ENCODE measurements at places on chromosomes 2 and 18. TPM values are rescaled to one million over a fixed set of nuclear protein-coding genes. Genes with fewer than 3 reads are reported as not detected.

- DNase-seq = no peak
Observed at GRCh38 chr2:220348206-220348605, 720.8 kb downstream of the SLC4A3 start.

DNA sequence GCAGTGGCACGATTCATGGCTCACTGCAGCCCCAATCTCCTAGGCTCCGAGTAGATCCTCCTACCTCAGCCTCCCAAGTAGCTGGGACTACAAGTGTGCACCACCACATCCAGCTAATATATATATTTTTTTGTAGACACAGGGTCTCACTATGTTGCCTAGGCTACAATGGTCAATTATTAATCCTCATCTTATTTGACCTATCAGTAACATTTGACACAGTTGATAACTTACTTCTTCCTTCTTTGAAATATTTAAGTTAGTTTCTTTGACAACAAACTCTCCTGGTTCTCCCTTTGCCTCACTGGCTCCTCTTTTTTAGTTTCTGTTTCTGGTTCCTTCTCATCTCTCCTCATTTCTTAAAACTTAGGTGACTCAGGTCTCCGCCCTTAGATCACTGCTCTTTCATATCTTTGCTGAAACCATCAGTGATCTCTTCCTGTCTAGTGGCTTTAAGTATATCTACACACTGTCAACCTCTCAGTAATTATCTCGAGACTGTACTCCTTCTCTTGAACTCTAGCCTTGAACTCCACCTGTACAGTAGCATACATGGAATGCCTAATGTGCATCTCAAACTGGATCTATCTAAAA is 11.5 kb downstream of the PGAP1 start:
- DNase-seq = no peak

- DNase-seq = peak; percentile 15
Observed at GRCh38 chr2:148599109-148599991, 45.2 kb upstream of the EPC2 start.

GRCh38 chr18:31508781-31509180 is 10.8 kb downstream of the DSG2 start:
- no peak for DNase-seq

DNA sequence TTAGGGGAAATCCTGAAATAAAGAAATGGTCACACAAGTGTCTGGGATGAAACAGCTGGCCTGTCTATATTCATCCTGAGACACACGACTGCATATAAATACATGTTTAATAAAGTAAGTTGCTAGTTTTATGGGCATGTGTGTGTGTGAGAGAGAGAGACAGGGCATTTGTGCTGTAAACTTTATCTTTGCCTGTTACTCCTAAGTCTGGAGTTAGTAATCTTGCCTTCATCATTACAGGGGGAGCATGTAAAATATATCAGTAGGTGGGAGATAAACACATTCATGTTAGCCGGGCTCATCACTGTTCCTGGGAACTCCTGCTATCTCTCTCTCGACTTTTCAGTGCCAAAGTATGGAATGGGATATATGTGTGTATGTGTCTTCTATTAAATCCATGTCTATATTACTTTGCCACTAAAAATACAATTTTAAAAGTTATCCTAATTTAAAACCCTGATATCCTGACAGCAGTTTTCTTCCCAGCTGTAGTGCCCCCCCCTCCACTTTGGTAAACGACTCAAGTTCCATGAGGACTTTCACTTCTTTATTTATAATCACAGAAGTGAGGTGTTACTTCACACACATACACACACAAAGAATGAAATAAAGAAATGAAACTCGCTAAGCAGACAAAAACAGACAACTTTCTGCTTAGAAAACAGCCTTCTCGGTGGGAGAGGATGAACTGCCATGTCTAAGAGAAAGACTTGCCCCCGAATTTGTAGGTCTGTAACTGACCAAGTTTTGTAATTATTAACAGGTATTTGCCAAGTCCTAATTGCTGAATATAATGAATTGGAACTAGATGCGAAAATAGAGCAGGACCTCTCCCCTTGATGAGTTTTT is 947 bp downstream of the ZEB2 start:
- no peak for DNase-seq

DNA sequence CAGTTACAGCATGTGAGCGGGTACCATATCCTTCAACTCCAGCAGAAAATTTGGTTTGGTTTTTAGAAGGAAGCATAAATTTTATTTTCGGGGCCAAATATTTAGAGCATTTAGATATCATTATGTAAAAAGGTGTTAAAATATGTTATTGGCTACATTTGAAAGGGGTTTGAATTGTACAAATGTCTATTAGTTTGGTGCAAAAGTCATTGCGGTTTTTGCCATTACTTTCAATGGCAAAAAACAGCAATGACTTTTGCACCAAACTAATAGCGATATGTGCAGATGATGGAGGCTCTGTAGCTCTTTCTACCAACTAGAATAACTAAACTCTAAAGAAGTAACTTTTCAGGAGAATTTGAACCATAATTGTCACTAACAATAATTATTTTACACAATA is 1666.2 kb upstream of the SLC39A10 start:
- no peak for DNase-seq

GRCh38 chr2:96729748-96730147 is 10.1 kb downstream of the LMAN2L start:
- DNase-seq = no peak

- peak; percentile 35 for DNase-seq
Observed at GRCh38 chr2:215949991-215950404, 63.4 kb downstream of the MREG start.

DNA sequence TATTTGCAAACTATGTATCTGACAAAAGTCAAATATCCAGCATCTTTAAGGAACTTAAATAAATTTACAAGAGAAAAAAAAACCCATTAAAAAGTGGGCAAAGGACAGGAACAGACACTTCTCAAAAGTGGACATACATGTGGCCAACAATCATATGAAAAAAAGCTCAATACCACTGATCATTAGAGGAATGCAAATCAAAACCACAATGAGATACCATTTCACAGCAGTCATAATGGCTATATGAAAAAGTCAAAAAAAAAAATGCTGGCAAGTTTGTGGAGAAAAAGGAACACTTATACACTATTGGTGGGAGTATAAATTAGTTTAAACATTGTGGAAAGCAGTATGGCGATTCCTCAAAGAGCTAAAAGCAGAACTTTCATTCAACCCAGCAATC is 130.3 kb upstream of the LHCGR start:
- no peak for DNase-seq

GRCh38 chr18:44039216-44039615 is 641.5 kb upstream of the SETBP1 start:
- DNase-seq = no peak

DNA sequence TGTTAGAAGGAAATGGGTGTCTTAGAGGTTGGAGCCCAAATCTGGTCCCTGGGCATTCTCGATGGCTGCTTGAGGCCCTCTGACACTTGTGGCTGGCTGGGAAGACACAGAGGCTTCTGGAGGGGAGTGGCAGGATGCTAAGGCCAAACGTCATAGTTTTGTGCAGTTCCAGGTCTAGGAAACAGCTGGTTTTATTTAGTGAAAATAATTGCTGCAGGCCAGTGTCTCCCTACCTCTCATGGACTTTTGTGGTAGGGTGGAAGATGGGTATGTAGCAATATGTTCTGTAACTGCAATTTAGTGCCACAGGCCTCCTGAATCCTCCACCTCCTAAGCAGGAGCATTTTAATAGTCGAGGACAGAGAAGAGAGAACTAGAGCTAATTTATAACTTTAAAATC is 32.2 kb upstream of the SPRED2 start:
- no peak for DNase-seq

- no peak for DNase-seq
Observed at GRCh38 chr2:34736482-34736881, 1137.4 kb upstream of the FAM98A start.

DNA sequence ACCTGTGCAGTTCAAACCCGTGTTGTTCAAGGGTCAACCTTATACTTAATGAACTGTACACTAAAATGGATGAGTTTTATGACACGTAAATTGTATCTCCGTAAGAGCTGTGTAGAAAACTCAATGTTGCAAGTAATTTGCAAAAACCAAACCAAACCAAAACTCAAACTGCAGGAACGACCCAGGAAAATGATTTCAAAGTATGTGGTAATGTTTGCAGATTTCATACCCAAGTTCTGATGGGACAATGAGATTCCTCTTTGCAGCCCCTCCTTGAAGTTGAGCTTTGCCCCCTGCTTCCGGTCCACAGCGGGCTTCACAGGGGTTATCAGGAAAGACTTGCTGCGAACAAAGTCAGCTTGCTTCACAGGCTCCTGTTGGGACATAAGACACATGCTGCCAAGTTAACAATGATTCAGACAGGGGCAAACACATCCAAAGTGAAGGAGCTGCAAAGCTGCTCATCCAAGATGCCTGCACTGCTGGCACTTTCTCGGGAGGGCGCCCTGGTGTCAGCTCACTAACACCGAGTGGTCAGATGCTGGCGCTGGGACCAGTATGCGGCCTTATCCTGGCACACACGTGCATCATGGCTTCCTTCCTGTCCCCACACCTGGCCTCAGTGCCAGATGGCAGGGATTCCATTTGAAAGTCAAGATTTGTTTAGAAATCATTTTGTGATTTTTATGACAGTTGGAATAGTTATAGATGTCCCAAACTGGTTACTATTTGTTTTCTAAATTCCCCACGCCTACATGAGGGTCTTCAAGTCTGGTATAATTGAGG is 65.2 kb upstream of the MGAT4A start:
- peak; percentile 59 for DNase-seq

DNA sequence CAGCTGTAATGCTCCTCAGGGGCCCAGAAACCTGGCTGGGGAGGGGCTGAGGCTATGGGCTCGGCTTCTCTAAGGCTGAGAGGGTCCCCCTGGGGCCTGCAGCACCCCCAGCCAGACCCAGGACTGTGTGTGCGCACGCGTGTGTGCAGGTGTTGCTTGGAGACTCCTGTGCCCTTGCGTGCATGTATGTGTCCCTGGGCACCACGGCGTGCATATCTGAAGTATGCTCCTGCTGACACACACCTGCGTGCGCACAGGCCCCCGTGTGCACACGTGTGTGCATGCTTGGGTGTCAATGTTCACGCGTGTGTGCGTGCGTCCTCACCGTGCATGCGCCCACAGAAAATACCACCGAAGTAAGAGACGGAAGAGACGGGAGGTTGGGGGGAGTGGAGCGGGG is 14.9 kb upstream of the ECEL1 start:
- DNase-seq = no peak

DNA sequence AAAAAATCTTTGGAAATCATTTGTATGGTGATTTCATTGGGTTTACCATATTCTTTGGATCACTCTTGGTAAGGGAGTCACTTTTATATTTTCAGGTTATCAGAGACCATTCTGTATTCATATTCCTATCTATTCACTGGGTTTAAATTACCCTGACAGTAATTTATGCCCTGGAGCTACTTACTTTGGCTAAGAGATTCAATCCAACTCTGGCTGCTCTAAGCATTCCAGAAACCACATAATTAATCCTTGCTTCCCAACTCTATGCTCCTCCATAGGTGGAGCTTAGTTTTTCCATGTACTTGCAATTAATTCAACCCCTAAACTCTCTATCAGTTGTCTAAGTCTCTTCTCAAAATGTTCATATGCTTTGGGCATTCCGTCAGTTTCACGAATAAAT is 336.3 kb downstream of the AGPS start:
- DNase-seq = no peak

- DNase-seq = no peak
Observed at GRCh38 chr2:28447943-28448792, 47.7 kb upstream of the PLB1 start.

DNA sequence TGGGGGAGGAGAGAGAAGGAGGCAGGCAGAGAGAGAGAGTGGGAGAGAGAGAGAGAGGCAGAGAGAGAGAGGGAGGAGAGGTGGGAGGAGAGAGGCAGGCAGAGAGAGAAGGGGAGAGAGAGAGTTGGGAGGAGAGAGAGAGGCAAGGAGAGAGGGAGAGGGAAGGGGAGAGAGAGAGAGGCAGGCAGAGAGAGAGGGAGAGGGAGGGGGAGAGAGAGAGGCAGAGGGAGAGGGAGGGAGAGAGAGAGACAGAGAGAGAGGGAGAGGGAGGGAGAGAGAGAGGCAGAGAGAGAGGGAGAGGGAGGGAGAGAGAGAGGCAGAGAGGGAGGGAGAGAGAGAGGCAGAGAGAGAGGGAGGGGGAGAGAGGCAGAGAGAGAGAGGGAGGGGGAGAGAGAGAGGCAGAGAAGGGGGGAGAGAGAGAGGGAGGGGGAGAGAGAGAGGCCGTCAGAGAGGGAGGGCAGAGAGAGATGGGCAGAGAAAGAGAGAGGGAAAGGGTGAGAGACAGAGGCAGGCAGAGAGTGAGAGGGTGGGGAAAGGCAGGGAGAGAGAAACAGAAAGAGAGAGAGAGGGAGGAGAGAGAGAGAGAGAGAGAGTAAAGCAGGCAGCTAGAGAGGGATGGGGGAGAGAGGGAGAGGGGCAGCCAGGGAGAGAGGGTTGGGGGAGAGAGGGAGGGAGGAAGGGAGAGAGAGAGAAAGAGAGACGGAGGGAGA is 122.2 kb upstream of the PXDN start:
- no peak for DNase-seq

DNA sequence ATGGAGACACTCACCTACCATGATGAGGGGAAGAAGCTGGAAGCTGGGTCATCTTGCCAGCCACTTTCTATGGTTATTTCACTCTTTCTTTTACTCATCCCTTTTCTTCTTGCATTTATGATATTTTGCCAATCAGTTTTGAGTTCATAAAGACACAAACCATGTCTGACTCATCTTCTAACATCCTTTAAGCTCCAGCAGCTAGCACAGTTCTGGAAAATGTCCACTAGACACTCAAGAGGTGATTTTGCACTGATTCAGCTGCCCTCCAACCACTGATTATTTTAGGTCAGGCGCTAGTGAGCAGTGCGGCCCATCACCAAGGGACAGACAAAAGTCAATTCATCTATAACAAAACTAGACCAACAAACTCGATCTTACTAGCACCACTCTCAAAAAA is 537.1 kb upstream of the ID2 start:
- DNase-seq = no peak

DNA sequence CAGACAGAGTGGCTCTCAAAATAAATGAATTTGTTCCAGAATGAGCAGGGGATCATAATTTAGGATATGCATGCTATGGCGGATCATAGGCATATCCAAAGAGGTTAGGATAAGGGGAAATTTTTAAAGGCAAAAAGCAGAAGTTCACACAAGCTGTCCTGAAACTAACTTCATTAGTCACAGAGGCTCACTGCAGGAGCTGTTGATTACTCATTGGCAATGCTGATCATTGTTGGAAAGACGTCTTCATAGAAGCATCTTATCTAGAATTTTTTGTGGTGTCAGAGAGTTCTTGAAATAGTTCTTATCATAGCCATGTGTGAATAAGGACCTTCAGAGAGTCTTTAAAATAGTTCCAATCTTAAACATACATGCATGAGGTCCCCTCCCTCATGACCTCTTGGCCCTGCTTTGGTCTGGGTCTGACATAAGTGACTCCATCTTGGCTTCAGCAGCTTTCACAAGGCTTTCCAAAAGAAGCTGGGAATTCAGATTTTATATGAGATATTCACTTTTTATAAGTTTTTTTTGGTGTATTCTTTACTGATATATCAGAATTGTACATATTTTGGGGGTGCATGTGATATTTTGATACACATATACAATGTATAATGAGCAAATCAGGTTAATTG is 7.5 kb upstream of the CCDC195 start:
- no peak for DNase-seq

The TNFAIP6 gene
- 0.22 TPM for total RNA-seq

The STARD6 gene
- 0.20 TPM for total RNA-seq

The APCDD1 gene
- total RNA-seq = not detected

The MYCN gene
- 9.5 TPM for total RNA-seq

The SLC4A3 gene
- total RNA-seq = 0.22 TPM

The KRCC1 gene
- 14.5 TPM for total RNA-seq

The FER1L5 gene
- not detected for total RNA-seq

The EFR3B gene
- 1.4 TPM for total RNA-seq

The STAT4 gene
- 0.40 TPM for total RNA-seq

The CRACDL gene
- 2.2 TPM for total RNA-seq

The IMP4 gene
- total RNA-seq = 88.7 TPM

The LCT gene
- total RNA-seq = not detected

Measured in lung microvascular endothelial cell (primary cell).